Suppressor macrophage treated with lipopolysaccharide for 1 hour (primary cell): ENCODE measurements at places on chromosomes 6 and 20.

DNA sequence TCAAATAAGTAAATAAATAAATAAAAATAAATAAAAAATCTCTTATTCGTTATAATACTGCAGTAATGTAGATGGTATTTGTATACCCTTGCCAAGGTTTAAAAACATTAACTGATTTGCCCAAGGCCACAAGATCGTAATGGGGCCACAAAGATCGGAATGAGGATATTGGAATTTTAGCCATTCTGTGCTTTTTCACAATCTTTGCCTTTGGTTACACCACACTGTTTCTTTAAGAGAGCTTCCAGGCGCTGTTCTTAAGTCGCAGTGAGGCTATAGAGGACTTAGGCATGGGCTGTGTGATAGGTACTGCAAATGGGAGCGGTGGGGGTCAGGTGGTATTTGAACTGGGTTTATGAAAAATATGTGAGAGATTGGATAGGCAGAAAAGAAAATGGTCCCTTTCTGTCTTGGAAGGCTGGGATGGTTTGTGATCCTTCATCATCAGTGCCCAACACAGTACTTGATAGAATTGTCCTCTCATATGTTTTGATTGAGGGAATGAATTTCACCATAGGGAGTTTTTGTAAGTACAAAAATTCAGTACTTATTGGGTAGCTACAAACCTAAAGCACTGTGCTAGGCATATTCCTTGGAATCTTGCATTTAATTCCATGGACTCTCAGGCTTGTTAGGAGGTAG is 1.4 kb downstream of the NUS1 start:
- peak; percentile 20 for DNase-seq

DNA sequence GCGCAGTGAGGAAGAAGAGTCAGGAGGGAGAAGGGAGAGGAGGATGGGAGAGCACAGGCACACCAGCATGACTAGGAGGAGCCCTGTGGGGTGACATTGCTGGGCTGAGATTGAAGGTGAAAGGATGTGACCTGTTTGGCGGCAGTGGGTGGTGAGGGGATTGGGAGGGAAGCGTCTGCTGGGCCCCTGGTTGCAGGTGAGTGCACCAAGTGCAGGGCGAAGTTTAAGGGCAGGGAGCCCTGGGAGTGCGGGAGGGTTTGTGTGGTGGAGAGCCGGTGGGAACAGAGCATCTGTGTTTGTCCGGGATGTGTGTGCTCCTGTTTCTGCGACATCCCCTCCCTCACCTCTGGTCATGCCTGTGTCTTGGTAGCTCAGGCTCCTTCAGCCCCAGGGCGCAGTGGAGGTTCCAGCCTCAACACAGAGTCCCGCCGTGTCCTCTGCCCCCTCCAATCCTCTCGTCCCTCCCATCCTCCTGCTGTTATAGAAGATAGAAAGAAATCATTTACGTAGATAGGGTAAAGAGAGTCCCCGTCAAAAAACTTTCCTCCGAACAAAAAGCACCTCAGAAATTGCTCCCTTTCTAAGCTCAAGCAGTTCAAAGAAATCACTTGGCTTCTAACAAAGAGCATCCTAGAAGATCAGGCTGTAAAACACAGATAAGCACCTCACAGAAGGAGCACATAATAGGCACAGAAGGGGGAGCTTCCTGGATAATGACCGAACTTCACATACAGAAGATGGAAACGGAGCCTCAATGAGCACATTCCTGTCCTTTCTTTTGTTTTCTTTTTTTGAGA is 25.0 kb downstream of the ULBP1 start:
- DNase-seq, result no peak

DNA sequence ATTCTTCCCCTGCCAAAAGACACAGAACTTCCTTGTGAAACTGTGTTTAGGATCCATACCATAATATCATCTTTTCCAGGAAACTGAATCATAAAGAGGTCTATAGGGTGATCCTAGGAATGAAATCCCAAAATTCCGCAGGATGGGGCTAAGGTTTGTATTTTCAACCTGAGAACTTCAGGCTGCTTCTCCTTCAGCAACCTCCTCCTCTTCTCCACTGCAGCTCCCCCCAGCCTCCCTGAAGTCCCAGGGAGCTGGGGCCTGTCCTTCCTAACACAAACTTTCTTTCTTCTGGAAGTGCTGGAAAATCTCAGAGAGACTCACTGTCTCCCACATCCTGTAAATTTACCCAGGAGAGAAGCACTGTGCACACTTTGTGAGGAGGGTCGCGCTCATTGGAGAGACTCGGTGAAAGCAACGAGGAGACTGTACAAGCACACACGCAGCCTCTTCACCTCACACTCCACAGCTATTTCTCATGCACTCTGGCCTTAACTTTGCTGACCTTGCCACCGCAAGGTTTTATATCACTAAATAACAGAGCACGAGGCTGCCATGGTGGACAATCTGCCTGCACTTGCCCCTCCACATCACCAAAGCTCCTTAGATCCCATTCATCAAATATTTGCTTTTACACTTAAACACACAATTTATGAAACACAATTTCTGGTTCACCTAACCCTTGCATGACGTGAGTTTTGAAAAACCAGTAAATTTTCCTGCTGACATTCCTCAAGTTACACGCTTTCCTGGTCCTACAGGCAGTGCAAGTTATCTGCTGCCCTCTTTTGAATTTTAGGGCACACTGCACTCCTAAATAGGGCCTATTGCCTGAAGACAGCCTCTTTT is 14.3 kb downstream of the ID4 start:
- DNase-seq, result peak; percentile 23

- peak; percentile 17 for DNase-seq
Measured at GRCh38 chr6:143059663-143060353, 881 bp upstream of the AIG1 start.

- no peak for DNase-seq
Measured at GRCh38 chr6:166615059-166615770, 11.8 kb downstream of the RPS6KA2 start.

DNA sequence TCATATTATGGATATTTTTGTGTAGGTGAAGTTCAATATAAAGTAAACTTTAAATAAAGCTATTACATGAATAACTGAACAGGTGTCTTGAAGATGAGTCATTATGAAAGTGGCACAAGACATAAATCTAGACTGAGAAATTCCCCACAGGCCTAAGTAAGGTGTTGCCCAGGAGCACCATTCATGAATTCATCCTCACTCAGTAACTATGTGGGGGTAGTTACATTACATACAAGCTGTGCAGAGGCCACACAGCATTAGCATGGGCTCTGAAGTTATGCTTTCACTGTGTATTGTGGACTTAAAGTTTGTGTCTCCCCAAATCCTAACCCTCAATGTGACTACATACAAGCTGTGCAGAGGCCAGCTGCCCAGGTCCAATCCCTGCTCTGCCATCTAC is 65.9 kb downstream of the BCAS1 start:
- no peak for DNase-seq

- no peak for DNase-seq
Measured at GRCh38 chr6:26104457-26105108, 17.4 kb downstream of the HFE start.

DNA sequence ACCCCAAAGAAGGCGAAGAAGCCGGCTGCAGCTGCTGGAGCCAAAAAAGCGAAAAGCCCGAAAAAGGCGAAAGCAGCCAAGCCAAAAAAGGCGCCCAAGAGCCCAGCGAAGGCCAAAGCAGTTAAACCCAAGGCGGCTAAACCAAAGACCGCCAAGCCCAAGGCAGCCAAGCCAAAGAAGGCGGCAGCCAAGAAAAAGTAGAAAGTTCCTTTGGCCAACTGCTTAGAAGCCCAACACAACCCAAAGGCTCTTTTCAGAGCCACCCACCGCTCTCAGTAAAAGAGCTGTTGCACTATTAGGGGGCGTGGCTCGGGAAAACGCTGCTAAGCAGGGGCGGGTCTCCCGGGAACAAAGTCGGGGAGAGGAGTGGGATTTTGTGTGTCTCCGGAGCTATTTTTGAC is 69.6 kb downstream of the HFE start:
- no peak for DNase-seq

GRCh38 chr6:91412532-91412931 is 825.7 kb upstream of the MAP3K7 start:
- DNase-seq, result no peak

DNA sequence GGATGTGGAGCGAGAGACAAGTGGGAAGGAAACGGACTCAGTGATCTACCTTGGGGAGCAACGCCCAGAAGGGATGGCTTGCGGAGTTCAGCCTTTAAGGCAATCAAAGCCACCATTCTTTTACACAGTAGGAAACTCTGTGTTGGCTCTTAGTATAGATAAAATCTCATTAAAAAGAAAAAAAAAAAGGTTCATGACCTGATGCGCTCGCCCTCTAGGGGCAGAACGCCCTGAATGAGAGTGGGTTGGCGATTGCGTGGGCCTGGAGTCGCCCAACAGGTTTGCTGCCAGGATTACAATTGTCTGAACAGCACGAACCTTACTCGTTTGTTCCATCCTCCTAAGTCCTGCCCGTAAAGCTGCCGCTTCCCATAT is 1.2 kb downstream of the TPD52L1 start:
- DNase-seq, result peak; percentile 27

DNA sequence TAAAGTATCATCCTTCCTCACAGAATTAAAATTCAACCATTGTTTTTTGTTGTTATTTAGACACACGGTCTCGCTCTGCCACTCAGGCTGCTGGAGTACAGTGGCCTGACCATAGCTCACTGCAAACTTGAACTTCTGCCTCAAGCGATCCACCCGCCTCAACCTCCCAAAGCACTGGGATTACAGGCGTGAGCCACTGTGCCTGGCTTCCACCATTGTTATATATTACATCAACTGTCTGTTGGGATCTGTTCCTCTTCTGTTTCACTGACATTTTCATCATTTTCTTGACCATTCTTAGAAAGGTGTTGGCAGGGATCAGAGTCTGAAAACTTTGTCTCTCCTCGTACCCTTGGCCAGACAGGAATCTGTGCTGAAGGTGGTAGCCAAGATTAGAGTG is 21.3 kb upstream of the TULP1 start:
- DNase-seq, result no peak

- DNase-seq, result no peak
Measured at GRCh38 chr6:80932359-80932758, 820.1 kb downstream of the TENT5A start.

DNA sequence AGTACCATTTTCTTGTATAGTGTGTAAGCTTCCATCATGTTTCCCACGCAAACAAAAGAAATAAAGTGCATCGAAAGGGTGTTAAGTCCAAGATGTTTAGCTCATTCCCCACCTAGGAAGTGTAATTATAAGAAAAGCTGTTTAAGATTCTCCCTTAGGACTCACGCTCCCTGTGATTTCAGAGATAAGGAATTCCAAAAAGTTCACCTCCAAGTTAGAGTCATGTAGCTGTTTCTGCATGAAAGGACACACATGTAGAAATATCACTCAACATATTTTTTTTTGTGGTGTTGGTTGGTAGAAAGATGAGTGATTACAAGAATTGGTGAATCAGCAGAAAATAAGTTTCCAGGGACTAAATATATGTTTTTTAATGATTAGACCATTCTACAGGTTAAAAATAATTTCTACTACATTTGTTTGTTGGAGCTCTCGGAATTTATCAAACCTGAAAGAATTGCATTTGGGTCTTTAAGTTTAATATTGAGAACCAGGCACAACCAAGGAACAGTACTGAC is 10.4 kb downstream of the OPN5 start:
- no peak for DNase-seq

DNA sequence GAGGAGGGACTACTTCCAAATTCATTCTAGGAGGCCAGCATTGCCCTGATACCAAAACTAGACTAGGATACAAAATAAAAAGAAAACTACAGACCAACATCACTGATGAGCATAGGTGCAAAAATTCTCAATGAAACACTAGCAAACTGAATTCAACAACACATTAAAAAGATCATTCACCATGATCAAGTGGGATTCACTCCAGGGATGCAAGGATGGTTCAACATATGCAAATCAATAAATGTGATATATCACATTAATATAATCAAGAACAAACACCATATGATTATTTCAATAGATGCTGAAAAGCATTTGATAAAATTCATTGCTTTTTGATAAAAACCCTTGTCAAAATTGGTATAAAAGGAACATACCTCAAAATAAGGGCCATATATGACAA is 10.2 kb downstream of the PGBD1 start:
- no peak for DNase-seq

GRCh38 chr20:1845701-1846100 is 49.5 kb upstream of the SIRPA start:
- no peak for DNase-seq

GRCh38 chr6:156840606-156841005 is 63.4 kb downstream of the ARID1B start:
- no peak for DNase-seq

GRCh38 chr6:9659848-9660247 is 755.0 kb downstream of the TFAP2A start:
- DNase-seq, result no peak

DNA sequence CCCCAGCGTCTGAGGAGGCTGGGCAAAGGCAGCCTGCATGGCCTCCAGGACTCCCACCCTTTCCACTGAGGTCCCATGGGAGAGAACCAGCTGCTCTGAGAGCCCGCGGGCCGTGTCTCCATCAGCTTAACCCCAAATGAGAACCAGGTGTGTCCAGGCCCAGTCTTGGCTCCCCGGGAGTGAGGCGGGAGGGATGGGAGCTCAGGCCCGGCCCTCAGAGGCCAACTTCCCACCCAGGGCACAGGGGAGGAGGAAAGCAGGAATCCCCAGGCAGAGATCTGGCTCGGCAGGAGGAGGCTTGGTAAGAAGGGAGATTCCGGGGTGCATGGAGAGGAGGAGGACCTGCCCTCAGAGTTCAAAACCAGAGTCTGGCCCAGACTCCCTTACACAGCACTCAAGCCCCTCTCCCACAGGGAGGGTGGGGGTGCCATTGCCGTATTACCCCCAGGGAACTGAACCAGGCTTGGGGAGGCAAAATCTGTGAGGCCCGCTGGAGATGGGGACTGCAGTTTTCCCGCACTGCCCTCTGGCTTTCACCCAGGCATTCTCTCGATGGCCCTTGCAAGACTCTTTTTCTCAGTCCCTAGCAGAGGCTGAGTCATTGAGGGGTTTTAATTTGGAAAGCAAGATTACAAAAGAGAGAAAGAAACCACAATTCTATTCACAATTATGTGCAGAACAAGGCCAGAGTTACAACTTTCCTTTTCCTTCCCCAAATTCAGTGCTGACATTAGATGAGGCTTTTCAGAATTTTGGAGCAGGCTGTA is 17.1 kb downstream of the FOXF2 start:
- peak; percentile 52 for DNase-seq

- no peak for DNase-seq
Measured at GRCh38 chr20:19812056-19812455, 54.0 kb downstream of the RIN2 start.

GRCh38 chr6:56677559-56677958 is 34.9 kb upstream of the DST start:
- no peak for DNase-seq

- DNase-seq, result no peak
Measured at GRCh38 chr6:71582820-71583219, 294.2 kb downstream of the OGFRL1 start.

GRCh38 chr6:81979767-81980166 is 227.3 kb upstream of the TENT5A start:
- DNase-seq, result no peak

DNA sequence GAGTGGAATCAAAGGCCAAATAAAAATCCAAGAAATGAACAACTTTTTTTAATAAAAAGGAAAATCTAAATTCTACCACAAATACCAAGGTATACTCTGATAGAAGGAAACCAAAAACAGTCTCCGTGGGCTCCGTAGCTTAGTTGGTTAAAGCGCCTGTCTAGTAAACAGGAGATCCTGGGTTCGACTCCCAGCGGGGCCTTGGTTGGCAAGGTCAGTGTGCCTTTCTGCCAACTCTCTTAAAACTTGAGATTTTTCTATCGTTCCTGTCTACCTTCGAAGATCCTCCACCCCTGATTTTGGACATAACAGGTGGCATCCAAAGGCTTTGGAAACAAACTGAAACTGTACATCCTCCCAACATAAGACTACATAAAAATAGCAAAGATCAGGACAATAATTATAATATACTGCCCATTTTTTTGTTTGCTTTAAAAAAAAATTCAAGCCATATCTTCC is 197.9 kb downstream of the TRIM27 start:
- no peak for DNase-seq
